Cardiac septum (tissue), 1 donor: ENCODE measurements at places on chromosomes 4 and X. TPM values are rescaled to one million over a fixed set of nuclear protein-coding genes. Genes with fewer than 3 reads are reported as not detected.

The ITGB1BP2 gene
- total RNA-seq = 85.5 TPM

The STPG2 gene
- 0.19 TPM for total RNA-seq

DNA sequence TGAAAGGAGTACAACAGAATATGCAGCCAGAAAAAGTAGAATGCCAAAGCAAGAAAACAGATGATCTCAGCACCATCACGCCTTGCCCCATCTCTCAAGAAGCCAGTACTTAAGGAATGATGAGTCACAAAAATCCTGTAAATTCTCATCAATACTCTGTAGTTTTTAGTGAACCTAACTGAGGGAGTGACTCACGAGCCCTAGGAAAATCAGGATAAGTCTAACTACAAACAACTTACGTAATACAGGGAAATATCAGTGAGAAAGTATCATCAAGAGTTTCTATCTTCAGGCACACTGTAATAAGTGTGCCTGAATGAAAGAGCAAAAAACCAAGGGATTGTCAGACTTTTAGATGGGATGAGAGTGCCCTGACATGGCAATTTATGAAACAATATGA lies 644.4 kb downstream of the STPG2 start:
- DNase-seq = no peak

DNA sequence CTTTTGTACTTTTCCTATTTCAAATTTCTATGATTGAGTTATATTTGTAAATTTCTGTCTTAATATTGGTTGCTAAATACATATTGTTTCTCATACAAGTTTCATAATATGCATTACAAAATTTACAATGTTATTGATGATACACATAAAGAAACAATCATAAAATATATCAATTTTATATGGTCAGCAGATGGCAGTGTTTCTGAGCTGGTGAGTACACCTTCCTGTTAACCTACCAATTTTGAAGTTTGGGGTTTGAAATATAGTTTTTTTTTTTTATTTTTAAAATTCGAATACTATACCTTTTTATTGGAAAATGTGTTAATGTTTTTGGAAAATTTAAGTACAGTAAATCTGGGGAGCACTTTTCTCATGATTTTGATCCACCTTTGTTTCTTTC lies 1953.1 kb upstream of the ADGRL3 start:
- no peak for DNase-seq

- peak; percentile 73 for DNase-seq
Observed at GRCh38 chr4:7781993-7782392, 157.7 kb downstream of the AFAP1 start.

DNA sequence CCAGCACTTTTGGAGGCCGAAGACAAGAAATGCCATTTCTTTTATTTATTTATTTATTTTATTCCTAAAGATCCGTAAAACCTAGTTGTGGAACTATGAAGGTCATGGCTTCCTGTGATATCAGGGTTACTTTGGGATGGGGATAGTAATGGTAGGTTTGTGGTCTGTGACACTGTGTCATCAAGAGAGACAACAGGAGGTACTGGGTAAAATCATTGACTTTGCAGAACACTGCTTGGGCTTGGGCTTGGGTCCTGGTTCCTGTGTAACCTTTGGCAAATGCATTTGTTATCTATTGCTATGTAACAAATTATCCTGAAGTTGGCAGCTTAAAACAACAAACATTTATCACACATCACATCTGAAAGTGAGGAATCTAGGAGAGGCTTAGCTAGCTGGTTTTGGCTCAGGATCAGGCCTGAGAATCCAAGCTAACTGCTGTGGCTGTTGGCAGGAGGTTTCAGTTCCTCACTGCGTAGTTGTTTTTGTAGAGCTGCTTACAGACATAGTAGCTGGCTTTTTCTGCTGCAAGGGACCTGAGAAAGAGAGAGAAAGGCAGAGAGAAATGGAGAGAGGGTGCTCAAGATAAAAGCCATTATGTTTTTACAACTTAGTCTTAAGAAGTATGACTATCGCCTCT lies 576.4 kb upstream of the SLIT2 start:
- DNase-seq = no peak

GRCh38 chr4:8904666-8905065 lies 33.0 kb upstream of the HMX1 start:
- peak; percentile 60 for DNase-seq

The NUDT11 gene
- not detected for total RNA-seq

DNA sequence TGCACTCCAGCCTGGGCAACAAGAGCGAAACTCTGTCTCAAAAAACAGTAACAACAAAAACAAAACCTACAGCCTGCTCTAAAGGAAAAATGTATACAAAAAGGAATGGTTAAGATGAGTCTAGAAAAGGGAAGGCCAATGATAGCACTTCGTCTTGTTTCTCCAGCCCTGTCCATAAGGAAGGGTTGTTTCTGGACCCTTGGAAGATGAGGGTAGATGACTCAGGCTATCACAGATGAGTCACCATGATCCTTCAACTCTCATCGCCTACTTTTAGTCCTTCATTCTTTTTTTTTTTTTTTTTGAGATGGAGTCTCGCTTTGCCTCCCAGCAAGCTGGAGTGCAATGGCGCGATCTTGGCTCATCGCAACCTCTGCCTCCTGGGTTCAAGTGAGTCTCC lies 8.8 kb downstream of the PLA2G12A start:
- DNase-seq = no peak

The SCML2 gene
- total RNA-seq = 0.97 TPM

DNA sequence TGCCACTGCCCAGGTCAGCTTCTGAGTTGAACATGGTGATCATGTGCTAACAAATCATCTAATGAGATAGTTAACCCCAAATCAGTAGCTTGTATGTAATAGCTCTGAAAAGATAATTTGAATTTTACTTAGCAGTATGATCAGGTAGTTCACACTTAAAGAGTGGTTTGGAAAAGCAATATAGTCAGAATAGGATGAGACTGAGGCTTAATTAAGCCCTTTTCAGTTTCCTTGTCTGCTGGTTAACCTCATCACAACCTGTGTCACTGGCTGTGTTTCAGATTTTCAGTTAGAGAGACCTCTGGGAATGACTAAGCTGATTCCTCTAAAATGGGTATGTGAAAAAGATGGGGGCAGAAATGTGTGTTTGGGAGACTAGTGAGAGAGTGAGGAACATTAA lies 38.1 kb downstream of the GPR174 start:
- DNase-seq = no peak

The ODAPH gene
- total RNA-seq = not detected
